ENCODE measurements at places on chromosomes 3 and 15.

DNA sequence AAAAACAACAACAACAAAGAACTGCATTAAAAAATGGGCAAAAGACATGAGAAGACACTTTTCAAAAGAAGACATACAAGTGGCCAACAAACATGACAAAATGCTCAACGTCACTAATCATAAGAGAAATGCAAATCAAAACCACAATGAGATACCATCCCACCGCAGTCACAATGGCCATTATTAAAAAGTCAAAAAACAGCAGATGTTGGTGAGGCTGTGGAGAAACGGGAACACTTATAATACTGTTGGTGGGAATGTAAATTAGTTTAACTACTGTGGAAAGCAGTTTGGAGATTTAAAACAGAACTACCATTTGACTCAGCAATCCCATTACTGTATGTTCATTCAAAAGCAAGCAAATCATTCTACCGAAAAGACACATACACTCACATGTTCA is 15.1 kb downstream of the EIF1B start:
- DNase-seq, result no peak

DNA sequence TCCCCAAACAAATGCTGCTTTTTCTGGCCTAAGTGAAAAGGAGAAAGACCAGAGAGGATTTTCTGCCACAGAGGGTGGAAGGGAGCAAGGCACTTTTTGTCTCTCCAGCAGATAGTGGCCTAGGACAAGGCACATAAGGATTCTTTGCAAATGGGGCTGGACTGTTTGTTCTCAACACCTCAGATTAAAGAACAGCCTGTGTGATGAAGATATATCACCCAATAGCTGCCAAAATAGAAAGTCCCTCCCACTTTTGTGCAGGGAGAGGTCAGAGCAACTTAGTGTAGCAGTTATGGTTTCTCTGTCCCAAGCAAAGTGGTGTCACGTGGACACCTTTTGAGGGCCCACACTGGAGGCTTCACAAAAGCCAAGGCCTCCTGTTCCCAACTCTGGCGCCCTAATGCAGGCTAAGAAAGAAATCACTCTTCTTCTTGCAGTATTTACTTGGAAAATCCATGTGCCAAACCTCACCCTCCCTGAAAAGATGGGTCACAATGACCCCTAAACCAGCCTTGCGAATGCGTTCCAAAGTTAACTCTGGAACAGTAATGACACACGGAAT is 84.9 kb downstream of the LRIG1 start:
- DNase-seq, result no peak

- DNase-seq, result no peak
Observed at GRCh38 chr15:97849183-97849582, 111.3 kb upstream of the ARRDC4 start.

DNA sequence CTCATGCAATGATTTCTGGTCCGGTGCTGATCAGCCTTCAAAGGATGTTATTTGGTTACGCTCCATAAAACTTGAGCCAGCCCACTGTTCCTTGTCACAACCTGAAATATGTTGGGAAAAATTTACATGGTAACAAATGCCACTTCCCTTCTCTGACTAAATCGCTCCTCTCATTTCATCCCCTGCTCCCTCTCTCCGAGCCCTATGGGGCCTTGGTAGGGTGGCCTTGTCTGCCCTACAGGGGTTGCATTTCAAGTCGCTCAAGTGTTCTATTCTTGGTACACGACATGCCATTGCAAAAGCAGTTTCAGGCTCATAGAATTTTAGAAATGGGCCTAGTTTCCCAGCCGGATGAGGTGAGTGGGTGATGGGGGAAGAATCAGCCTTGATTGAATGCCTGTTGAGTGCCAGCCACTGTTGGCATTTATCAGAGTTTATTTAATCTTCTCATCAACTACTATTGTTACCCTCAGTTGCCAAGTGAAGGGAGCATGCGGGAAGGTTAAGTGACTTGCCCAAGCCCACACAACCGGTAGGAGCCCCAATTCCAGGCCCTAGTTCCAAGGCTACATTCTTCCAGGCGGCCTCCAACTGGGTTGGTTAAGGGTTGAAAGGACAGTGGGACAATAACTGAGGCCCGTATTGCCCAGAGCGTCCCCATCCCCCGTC is 961 bp upstream of the ABHD2 start:
- DNase-seq, result no peak

GRCh38 chr15:62782071-62782841 is 260.3 kb upstream of the TPM1 start:
- DNase-seq, result no peak

DNA sequence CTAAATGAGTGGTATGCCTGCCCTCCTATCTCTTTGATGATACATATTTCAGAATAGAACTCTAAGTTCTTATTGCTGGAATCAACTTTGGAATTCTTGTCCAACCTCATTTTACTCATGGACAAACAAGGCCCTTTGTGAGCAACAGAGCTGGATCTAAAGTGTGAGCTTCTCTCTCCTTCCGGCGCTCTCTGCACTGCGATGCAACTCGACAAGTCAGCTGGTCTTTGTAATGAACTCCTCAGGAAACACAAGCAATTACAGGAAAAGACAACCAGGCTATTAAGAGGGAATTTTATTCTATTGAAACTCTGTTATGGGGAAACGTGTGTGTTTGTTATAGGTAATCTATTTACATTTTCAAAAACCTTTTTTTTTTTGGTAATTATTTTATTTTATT is 20.3 kb upstream of the NRROS start:
- DNase-seq, result no peak

DNA sequence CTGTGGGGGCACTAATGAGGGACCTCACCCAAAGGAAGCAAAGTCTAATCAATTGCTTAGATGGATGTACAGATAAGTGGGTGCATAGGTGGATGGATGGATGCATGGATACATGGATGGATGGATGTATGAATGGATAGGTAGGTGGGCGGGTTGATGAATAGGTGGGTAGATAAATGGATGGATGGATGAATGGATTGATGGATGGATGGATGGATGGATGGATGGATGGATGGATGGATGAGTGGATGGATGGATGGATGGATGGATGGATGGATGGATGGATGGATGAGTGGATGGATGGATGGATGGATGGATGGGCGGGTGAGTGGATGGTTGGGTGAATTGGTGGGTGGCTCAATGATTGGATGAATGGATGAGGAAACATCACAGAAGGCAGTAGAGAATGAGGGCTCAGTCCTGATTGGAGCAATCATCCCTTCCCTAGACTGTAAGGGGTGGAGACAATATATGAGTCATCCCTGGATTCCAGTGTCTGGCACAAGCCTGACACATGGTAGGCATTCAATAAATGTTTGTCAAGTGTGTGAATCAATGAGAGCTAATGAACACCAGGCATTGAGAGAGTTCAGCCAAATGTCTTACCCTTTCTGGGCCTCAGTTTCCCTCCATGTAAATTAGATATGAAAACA is 40.4 kb upstream of the PXYLP1 start:
- no peak for DNase-seq

DNA sequence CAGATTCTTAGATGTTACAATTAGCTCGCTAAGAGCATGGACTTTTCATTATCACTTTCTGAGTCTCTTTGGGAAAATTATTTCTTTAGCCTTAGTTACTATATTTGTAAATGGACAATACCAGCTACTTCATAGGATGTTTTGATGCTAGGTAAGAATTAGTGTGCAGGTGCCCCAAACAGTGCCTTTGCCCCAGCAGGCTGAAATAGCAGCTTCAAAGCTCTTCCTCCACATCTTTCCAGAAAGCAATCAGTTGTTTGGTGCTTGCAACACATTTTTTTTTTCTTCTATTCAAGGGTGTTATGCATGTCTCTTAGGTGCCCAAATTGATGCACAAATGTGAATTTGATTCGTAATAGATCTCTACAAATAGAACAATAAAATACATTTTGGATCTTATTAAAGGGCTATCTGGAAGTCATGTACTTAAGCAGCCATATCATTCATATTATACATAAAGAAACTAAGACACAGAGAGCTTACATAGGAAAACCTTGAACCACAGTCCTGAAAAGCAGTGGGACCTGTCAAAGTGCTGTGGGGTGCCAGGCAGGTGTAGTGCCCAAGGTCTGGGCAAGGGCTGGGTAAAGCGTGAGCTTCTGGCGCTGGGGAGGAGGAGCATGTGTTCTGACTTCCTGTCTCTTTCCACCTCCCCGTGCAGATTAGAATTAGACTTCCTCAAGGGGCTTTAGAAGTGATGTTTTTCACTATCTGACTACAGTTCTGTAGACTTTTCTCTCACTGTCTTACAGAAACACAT is 62.9 kb downstream of the FNDC3B start:
- peak; percentile 29 for DNase-seq

DNA sequence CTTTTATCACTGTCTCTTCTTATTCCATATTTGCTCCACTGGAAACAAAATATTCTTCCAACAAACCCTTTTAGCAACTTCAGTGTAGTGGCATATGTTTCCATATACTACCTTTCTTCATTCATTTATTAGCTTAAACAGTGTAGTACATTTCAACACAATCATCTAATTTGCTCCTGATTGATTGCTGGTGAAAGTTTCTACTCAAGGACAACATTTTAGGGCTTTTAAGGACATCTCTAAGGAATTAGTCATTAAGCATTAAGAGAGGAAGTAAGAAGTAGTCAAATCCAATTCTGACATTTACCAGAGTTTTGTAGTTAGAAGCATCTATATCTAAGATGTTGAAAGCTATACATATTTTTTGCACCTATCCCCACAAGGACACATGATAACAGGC is 55.8 kb downstream of the RSRC1 start:
- DNase-seq, result no peak

DNA sequence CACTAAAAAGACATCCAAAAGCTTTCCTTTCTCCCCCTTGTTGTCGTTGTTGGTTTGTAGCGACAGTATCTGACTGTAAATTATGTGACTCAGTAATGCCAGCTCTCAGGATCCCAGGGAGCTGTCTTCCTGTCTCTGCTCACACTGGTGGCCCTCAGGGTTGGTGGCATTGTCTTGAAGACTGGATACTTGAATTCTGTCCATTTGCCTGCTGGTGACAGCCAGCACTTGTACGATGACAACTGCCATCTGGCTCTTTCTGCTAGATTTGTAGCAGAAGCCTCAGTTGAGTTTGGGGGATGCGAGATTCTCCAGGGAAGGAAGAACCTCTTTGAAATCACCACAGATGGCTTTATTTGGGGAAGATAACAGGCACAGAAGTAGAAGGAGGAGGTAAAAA is 120.8 kb downstream of the ARPP21 start:
- no peak for DNase-seq

DNA sequence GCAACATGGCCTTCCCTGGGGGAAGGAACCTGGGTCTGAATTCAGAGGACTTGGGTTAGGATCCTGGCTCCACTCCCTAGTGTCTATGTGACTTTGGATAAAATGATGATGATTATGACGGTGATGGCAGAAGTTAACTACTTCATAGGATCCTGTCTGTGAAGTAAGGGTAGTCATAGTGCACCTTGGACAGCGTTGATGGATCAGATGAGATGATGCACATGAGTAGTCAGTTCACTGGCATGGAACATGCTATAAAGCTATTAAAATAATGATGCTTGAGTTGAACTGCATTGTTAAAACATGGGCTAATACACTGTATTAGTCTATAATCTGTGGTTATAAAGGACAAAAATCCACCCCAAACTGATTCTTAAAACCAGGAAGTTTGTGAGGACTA is 62.0 kb downstream of the EEFSEC start:
- DNase-seq, result no peak

DNA sequence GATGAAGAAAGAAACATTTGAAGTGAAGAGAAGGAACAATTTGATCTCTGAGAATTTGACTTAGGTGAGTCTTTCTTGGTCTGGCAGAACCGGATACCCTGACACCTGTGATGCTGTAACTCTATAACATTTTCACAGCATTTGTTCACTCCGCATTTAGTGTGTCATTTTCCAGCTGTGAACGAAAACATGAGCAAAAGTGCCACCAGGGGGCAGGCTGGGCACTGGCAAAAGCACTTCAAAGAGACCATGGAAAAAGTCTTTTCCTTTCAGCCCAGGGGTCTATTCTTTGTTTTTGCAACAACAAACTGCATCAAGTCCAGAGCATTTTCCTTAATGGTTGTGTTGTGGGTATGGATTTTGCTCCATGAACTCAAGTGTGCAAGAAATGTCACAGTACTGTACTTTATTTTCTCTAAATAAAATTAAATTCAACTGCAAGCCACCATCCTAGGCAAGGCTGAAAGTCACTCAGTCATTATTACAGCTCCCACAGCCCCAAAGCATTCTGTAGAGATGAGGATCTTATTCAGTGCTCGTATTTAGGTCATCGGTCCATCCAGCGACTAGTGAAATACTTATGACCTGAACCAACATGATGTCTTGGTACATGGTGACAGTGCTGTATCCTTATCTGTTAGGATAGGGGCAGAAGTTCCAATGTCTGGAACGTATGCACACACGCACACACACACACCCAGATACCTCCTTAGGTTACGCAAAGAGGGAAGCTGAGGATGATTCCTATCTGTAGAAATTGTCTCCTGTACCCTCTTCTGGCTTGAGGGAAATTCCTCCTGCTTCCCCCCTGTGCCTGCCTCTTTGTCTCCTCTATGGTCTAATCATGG is 125.5 kb downstream of the GADL1 start:
- peak; percentile 43 for DNase-seq

GRCh38 chr3:54659347-54659746 is 268.5 kb downstream of the LRTM1 start:
- DNase-seq, result no peak

All from T follicular helper cell (primary cell).